ENCODE measurements at places on chromosomes 3 and 15. TPM values are rescaled to one million over a fixed set of nuclear protein-coding genes. Genes with fewer than 3 reads are reported as not detected.

Gene TAMM41
- total RNA-seq: 24.3 TPM

Gene SATB1
- 23.4 TPM for total RNA-seq

Gene CHRNA3
- total RNA-seq: 1.1 TPM

GRCh38 chr3:193343726-193344222 lies 34.8 kb downstream of the ATP13A5 start:
- H3K4me3 ChIP-seq: no peak overlapping the region
- H3K4me1 ChIP-seq: peaks cover 13% of the 10 kb centered on the region
- H3K27ac ChIP-seq: no peak overlapping the region
- H3K36me3 ChIP-seq: no peaks in the 10 kb centered on the region

DNA sequence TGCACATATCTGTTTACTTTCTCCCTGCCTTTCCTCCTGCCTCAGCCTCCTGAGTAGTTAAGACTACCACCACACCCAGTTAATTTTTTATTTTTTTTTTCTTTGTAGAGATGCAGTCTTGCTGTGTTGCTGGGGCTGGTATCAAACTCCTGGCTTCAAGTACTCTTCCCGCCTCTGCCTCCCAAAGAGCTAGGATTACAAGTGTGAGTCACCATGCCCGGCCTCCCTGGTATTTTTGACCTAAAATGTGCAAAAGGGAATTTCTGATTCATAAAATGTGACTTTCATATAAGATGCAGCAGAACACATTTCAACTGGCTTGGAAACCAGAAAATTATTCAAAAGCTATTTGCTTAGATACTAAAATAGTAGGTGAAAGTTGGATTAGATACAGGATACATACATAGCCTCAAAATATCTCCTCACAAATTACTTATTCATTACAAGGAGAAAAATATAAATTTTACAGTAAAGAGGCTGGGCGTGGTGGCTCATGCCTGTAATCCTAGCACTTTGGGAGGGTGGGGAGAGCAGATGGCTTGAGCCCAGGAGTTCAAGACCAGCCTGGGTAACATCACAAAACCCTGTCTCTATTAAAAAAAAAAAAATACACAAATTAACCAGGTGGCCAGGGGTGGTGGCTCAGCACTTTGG lies 32.0 kb downstream of the MAP4 start:
- H3K4me1 ChIP-seq: no peaks in the 10 kb centered on the region
- no peak for DNase-seq
- H3K27ac ChIP-seq: no peak overlapping the region
- no peaks in the 10 kb centered on the region for H3K27me3 ChIP-seq
- peaks cover 3% of the 10 kb centered on the region for H3K36me3 ChIP-seq

GRCh38 chr3:114741066-114741465 lies 406.0 kb downstream of the ZBTB20 start:
- no peak for DNase-seq
- H3K4me3 ChIP-seq: no peak overlapping the region
- H3K27ac ChIP-seq: no peak overlapping the region
- H3K36me3 ChIP-seq: no peaks in the 10 kb centered on the region
- H3K27me3 ChIP-seq: no peaks in the 10 kb centered on the region

DNA sequence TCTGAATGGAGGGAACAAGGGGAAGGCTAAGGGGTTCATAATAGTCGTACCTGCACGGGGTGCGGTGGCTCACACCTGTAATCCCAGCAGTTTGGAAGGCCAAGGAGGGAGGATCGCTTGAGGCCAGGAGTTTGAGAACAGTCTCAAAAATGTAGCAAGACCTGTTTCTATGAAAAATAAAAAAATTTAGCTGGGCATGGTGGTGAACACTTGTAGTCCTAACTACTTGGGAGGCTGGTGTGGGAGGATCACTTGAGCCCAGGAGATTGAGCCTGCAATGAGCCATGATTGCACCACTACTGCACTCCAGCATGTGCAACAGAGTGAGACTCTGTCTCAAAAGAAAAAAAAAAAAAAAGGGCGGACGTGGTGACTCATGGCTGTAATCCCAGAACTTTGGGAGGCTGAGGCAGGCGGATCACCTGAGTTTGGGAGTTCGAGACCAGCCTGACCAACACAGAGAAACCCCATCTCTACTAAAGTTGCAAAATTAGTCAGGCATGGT lies 17.9 kb upstream of the HDAC11 start:
- H3K27me3 ChIP-seq: no peaks in the 10 kb centered on the region
- no peaks in the 10 kb centered on the region for H3K4me1 ChIP-seq
- no peaks in the 10 kb centered on the region for H3K36me3 ChIP-seq
- DNase-seq: no peak
- H3K27ac ChIP-seq: no peak overlapping the region
- H3K4me3 ChIP-seq: no peak overlapping the region

DNA sequence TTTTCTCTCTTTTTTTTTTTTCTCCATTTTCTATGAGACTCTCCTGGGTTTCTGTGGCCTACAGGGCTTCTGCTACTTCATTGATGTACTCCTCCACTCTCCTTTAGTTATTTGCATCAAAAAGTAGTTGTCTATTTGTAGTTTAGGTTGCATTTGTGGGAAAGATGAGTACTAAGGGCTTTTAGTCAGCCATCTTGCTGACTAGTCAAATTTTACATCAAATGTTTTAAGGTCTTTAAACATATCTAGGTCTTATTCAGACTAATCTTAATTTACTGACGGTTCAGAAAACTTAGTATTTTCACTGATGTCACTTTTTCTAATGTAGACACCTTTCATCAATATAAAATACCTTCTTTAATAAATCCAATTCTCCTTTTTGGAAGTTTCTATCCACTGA lies 871.0 kb downstream of the PLOD2 start:
- no peak for DNase-seq
- H3K4me1 ChIP-seq: no peaks in the 10 kb centered on the region
- H3K4me3 ChIP-seq: no peak overlapping the region
- no peak overlapping the region for H3K27ac ChIP-seq
- H3K27me3 ChIP-seq: no peaks in the 10 kb centered on the region

All from H9 (cell line).